HT1080 (cell line): ENCODE measurements at places on chromosomes 5 and 9.

- DNase-seq = no peak
Observed at GRCh38 chr9:123860603-123861002, 69.3 kb downstream of the DENND1A start.

DNA sequence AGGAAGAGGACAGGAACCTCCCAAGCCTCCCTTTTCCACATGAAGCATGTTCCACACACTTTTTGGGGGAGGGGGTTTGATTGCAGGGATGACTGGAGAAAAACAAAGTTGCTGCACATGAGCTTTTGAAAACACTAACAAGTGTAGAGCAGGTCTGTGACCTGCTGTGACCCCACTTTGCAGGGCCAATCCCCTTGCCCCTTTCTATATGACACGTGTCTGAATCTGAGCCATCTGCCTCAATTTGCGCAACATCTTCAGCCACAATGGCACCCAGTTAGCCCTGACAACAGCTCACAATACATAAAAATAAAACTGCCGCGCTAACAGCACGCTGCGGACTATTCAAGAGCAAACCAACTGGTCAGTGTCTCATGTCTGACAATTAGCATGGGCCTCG, 227.8 kb upstream of the TBCA start:
- no peak for DNase-seq

GRCh38 chr5:111469903-111470302, 42.4 kb downstream of the STARD4 start:
- DNase-seq = no peak

DNA sequence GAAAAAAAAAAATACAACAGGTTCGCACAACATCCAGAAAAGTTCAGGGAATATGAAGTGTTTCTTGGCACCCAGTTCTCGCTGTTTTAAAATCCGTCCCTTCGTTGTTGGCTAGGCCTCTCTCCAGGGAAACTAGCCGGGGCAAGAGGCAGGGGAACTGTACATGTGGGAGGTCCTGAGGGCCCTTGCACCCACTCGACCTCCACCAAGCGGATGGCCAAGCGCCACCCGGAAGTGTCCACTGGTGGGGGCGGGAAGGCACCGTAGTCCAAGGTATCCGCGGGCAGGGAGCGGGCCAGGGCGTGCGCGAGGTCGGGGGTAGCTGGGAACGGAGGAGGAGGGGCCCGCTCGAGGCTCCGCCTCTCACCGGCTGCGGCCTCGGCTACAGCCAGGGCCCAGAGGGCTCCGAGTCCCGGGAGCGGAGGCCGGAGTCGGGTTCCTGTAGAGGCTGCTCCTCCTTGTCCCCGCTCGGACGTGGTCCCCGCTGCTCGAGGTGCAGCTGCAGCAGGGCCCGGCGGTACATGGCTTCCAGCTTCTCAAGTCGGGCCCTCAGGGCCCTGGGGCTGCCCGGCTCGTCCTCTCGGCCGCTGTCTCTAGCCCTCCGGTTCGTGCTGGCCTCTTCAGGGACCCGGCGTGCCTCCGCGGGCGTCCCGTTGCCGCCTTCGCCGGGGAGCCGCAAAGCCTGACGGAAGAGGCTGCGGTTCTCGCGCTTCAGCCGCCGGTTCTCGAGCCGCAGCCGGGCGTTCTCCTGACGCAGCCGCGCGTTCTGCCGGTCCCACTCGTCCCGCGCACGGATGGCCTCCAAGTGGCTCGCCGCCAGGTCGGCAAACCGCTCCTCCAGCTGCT, 720 bp downstream of the TUSC1 start:
- DNase-seq = peak; percentile 80

GRCh38 chr5:41356786-41357185, 143.5 kb upstream of the C6 start:
- no peak for DNase-seq

GRCh38 chr9:23644326-23644725, 181.7 kb downstream of the ELAVL2 start:
- no peak for DNase-seq

DNA sequence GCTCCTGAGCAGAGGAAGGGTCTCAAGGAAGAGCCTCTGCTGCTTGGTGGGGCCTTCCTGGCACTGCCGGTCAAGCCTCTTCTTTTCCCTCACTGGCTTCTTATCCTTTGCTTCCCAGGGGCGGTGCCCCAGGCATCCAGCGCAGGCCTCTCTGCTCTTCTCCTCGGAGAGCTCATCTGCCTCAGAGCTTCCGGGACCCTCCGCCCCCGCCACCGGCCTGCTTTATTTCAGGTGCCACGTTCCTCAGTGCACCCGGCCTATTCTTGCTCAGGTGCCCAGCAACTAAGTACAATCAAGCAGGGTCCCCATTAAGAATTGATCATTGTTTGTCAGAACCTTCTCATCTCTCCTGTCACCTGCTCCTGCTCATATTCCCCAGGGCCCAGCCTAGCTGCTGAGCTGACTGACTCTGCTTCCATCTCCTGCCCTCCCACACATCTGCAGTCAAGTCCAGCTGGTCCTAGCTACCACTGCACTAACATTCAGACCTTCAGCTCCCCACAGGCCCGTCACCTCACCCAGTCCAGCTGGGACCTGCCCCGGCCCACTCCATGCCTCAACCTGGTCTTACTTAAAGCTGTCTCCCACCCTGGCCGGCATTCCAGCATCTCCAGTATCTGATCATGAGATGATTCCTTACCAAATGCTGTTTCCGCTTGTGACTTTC, 114.3 kb upstream of the BOD1 start:
- no peak for DNase-seq

DNA sequence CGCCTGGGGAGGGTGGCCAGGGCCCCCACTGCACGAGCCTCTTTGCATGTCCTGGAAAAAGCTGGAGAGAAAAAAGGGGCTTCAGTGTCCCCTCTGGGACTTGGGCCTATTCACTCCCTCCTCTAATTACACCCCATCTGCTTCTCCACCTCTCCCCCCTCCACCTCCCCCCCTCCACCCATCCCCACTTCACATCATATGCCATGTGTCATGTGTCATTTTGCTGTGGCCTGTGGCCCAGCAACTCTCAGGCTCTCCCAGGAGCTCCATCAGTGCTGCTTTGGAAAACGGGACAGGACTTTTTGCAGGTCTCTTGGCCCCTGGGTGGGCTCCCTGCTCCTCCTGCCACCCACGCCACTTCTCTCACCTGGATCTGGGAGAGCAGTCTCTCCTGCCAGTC, 68.7 kb downstream of the NTNG2 start:
- DNase-seq = no peak

DNA sequence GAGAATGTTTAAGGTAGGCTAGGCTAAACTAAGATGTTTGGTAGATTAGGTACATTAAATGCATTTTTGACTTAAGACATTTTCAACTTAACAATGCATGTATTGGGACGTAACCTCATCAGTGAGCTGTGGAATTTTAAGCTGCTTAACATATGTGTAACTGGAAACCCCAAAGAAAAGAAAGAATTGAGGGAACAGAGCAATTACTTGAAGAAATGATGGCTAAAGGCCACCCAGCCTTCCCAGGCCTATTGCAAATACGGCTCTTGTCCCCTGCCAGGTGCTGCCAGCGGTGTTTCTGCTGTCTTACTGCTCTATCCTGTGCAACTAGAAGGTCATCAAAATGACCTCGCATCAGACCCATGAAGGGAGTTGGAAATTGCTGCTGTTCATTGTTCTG, 52.0 kb downstream of the RICTOR start:
- DNase-seq = no peak

GRCh38 chr9:107948601-107949000, 459.0 kb upstream of the KLF4 start:
- no peak for DNase-seq

DNA sequence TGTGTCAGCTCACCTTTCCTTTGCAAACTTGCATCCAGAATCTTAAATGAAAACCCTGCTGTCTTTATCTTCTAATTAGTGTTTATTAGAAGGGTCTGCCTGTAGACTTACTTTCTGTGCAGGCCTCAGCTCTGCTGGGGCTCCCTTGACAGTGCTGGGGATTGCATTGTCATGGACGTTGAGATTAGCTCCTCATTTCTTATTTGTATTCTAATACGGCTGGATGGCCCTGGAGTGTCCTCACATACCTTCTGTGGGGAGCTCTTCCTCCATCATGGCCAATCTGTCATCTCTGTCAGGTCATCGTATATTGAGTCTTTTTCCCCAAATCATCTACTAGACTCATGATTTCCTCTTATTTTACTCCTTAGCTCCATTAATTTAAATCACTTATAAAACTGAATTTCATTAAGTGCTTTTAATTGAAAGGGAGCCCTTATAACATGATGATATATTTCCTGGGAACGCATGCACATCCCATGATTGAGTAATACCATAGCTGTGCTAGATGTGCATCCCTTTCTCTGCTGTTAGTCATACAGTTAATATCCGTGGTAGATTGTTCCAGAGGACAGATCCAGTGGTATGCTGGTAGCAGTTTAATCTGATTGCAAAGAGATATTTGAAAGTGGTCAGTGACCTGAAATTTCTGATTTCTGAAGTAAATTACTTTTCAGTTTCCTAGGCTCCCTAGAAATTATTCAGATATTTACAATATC, 61.6 kb downstream of the ICE1 start:
- DNase-seq = peak; percentile 28

DNA sequence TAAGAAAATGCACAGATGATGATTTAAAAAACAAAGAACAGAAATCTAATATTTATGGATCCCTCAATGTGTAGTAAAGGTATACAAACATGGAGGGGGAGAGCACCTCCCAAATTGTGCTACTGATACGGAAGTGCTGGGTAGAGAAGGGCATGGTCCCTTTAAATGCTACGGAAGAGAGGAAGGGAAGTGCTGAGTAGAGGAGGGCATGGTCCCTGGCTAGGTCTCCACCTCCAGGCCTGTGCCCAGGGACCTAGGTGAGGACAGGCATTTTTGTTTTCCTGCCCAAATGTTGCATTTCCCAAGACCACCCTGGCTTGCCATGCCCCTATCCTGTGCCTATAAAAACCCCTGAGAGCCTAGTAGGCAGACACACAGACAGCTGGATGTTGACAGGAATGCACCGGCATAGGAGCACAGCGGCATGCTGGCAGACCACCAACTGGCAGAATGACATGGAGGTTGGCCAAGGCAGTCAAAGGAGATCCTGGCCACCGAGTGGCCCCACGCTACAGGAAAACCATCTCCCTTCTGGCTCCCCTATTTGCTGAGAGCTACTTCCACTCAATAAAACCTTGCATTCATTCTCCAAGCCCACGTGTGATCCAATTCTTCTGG, 62.1 kb upstream of the SPDL1 start:
- DNase-seq = no peak

DNA sequence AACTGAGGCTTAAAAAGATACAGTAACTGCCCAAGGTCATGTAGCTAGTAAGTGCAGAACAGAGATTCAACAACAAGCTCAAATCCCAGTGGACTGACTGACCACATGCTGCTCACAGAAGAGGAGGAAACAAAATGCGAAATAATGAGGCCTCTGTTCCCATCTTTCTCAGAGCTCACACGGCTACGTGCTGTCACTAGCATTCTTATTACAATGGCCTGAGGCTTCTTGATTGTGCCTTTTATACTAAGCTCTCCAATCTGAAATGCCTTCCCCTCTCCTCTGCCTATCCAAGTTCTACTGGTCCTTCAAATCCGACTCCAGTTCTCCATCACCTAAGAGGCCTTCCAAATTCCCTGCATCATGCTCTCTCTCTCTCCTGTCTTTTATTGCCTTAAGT, 26.0 kb downstream of the SGTB start:
- DNase-seq = no peak

GRCh38 chr5:53045263-53045662, 56.1 kb downstream of the ITGA2 start:
- peak; percentile 10 for DNase-seq

DNA sequence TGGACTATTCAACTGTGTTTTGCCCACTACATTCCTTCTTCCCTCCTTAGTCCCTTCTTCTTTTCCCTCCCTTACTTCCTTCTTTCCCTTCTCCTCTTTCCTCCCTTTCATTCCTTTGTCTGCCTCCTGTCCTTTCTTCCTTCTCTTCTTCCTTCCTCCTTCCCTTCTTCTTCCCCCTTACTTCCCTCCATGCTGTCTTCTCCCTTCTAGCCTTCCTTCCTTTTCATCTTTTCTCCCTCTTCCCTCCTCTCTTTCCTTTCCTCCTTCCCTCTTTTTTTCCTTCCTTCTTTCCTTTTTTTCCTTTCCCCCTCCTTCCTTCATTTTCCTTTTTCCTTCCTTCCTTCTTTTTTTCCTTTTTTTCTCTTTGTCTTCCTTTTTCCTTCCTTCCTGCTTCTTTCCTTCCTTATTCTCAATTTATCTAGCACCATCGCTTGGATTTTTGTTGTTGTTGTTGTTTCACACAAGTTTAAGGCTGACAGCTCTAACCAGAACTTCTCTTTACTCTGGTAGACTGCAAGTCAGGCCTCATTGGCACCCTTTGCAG, 123.4 kb downstream of the CEMIP2 start:
- no peak for DNase-seq

GRCh38 chr5:135320718-135321484, 78.1 kb downstream of the MACROH2A1 start:
- no peak for DNase-seq
